ENCODE measurements at places on chromosomes 11 and 22.

- DNase-seq = peak; percentile 34
Observed at GRCh38 chr11:48058064-48058463, 77.7 kb downstream of the PTPRJ start.

- DNase-seq = no peak
Observed at GRCh38 chr11:15059132-15059915, 14.1 kb upstream of the CALCB start.

DNA sequence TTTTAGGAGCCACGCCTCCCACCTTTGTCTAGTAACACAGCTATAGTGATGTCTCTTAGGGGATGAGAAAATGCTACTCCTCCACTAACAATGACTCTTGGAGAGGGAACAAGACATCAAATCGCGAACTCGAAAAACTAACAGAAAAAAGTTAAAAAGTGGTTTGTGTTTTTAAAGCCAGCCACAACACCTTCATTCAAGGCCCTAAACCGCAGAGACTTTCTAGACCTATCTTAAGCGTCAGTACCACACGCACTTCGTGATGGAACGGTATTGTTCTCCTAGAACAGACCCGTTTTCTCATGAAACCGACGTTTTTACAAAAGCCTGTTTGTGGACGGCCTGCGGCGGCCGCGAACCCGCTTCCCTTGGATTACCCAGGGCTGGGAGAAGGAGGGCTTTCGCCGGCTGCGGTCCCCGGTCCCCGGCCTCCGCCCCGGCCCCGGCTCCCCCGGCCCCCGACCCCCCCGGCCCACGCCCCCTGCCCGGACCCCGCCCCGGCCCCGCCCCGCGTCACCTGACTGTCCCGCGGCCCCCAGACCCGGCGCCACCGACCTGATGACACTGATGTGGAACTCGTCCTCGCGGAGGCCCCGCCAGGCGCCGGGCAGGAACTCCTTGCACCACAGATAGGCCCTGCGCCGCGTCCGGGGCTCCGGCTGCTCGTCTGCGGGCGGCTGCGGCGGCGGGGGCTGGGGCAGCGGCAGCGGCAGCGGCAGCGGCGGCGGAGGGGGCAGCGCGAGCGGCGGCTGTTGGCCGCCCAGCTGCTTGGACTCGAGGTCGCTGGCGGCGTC is 718 bp downstream of the CHKA start:
- peak; percentile 71 for DNase-seq

DNA sequence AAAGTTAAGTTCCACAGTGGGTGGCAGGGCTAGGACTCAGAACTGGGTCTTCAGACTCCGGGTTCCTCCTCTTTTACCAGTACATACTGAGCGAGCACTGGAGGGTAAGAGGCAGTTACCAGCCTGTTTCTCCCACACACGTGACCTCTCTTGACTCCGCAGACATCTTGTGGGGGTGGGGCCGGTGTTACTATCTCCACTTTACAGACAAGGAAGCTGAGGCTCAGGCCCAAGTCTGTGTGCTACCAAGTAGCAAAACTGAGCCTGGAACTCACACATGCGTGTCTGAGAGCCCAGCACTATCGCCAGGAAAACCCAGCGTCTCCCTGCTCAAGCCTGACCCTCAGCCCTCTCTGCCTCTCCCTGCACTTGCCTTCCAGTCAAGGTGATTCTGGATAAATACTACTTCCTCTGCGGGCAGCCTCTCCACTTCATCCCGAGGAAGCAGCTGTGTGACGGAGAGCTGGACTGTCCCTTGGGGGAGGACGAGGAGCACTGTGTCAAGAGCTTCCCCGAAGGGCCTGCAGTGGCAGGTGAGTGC is 16.0 kb upstream of the SMIM35 start:
- DNase-seq = no peak

GRCh38 chr11:65442842-65443331 is 20.3 kb downstream of the NEAT1 start:
- DNase-seq = no peak

- DNase-seq = no peak
Observed at GRCh38 chr11:6629892-6630631, 10.8 kb upstream of the TPP1 start.

DNA sequence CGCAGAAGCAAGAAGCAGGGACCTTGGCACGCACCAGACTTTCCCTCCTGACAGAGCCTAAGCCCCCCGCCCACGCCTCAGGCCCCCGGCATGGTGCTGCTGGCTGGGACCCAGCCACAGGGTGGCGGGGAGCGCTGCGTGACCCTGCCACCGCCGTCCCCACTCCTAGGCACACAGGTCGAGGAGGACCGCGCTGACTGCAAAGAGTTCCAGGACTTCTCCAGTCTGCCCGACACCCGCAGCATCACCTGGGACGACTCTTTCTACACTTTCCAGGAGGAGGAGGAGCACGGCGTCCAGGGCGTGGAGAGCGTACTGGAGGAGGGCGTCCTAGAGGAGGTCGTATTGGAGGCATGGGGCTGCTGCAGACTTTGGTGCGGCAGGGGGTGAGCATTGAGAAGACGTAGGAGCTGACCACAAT is 103.7 kb downstream of the TRIM51G start:
- no peak for DNase-seq

GRCh38 chr11:7364660-7365059 is 113.0 kb downstream of the SYT9 start:
- no peak for DNase-seq

GRCh38 chr11:57779276-57779675 is 17.7 kb downstream of the CTNND1 start:
- DNase-seq = no peak

DNA sequence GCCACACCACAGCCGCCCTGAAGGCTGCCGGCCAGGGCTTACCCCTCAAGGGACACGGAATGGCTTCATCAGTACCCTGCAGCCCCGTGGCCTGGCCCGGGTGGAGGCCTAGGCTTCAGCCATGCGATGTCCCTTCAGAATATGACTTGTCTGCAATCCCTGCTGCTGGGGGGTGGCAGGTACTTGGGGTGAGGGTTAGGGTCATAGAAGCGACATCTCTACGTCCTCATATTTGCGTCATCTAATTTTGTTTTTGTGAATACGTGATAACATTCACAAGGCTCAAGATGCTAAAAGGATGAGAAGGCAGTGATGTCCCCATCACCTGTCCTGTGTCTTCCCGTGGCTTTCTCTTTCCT is 6.4 kb downstream of the CCND1 start:
- no peak for DNase-seq

DNA sequence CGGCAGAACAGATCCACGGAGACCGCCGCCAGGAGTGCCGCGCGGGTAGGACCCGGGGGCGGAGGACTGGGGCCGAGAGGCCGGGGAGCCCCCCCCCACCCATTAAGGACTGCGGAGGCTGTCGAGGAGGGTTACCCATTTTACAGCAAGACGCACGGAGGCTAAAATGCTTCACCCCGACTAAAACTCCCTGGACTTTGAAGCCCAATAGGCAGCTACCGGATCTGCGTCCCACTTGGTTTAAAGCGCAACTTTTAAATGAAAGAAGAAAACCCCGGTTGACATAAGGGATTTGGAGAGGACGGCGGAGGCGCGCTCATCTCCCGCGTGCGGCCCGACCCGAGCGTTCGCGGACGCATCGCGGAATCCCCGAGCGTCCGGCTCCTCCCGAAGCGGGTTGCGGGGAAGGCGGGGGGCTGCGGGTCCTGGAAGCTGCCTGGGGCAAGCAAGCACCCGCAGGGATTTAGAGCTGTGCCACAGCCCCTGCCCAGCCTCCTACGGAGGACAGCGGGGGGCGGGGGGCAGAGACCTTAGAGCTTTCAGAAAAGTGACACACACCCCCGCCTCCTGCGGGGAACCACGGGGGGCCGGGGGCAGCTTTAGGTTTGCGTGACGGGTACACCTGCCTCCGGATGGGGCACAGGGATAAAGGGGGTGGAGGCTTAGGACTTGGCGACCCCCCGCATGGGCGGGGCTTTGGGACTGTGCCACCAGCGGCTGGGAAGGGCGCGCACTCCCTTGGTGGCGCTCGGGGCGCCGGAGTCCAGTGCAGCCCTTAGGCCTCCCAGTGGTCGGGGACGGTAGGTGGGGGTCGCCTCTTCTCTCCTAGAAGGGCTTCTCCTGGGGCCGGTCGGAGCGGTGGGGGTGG is 760 bp upstream of the CELSR1 start:
- no peak for DNase-seq

DNA sequence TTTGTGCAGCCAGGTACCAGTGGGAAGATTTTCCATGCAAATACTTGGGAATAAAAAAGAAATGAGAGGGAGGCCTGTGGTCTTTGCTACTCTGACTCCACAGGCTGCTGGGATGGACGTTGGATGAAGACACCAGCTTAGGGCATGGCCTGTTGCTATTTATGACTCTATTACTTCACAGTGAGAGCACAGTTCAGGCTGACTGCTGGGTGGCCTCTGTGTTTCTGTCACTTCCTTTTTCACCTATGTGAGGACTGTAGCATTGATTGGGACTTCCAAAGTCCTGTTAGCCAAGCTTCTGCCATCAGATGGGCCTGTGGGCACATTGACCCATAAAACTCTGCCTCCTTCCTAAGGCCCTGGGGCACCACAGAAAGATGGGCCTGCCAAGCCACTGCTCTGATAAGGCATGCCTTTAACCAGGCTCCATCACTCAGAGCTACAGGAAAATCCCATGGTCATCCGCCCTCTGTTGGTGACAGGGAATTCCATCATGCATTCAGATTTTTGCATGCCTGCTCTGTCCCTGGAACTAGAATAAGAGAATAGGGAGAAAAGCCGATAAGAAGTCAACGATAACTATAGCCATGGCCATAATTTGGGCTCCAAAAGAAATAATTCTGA is 64.6 kb downstream of the KCNJ1 start:
- DNase-seq = no peak

- no peak for DNase-seq
Observed at GRCh38 chr22:45090497-45090910, 73.2 kb upstream of the NUP50 start.

- no peak for DNase-seq
Observed at GRCh38 chr22:19761725-19762567, 1.4 kb downstream of the TBX1 start.

- peak; percentile 69 for DNase-seq
Observed at GRCh38 chr11:692824-693414, 2.1 kb downstream of the DEAF1 start.

DNA sequence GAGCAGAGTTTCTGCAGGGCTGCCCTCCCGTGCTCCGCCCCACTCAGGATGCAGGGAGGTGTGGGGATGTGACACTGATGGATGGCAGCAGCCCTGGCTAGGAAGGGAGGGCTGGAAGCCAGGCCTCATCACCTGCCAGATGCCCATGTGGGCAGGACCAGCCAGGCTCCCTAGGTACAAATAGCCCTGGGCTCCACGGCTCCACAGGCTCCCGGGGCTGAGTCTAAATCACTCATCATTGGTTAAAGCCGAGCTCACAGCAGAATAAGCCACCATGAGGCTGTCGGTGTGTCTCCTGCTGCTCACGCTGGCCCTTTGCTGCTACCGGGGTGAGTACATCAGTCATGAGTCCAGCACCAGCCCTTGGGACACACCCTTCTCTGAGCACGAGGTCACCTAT is at the start of gene SCGB1D1:
Gene SCGB1D1, plus strand, starts transcription at position 206 of the 400 bp plus-strand sequence. Its CDS starts 69 bp downstream, at position 275.
- no peak for DNase-seq

- no peak for DNase-seq
Observed at GRCh38 chr22:29156507-29156906, 49.2 kb upstream of the EMID1 start.

All from activated naive CD4-positive, alpha-beta T cell treated with anti-CD3 and anti-CD28 coated beads, Interleukin-2, amount 10 ng/mL, durations not matched to agents 7 days and 5 days (primary cell).